ENCODE measurements at places on chromosomes 7 and 10.

GRCh38 chr10:72164617-72165016 is 51.2 kb upstream of the ANAPC16 start:
- no peak for DNase-seq

GRCh38 chr7:129435414-129435829 is 1.2 kb downstream of the STRIP2 start:
- DNase-seq, result no peak

DNA sequence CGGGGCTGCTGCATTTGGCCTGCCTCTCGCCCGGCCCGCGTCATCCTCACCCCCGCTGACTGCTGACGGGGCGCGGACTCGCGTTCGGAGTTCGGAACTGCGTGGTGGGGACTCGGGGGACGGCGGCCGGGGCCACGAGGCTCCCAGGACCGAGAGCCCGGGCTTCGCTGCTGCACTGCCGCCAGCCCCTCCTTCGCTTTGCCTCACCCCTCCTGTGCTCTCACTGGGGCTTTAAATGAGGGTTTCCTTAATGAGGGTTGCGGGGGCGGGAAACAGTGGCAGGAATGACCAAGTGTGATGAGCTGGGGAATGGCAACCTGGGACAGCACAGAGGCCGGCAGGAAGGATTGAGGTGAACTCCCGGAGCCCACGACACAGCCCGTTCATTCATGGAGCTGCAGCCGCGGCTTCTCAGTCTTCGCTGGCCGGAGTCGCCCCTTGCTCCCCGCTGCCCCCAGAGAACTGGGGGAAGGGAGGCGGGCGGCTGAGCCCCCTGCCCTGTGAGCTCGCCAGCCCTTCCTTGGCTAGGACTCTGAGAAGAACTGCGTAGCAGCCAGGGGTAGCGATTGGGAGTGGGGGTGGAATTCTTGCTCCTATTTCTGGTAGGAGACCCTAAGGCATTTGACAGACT is 1.5 kb upstream of the LRRC4 start:
- no peak for DNase-seq

GRCh38 chr10:131774681-131775085 is 126.1 kb upstream of the PPP2R2D start:
- DNase-seq, result no peak

GRCh38 chr10:15325243-15325943 is 45.7 kb downstream of the FAM171A1 start:
- no peak for DNase-seq

GRCh38 chr10:10794046-10794445 is 223.6 kb upstream of the CELF2 start:
- no peak for DNase-seq

DNA sequence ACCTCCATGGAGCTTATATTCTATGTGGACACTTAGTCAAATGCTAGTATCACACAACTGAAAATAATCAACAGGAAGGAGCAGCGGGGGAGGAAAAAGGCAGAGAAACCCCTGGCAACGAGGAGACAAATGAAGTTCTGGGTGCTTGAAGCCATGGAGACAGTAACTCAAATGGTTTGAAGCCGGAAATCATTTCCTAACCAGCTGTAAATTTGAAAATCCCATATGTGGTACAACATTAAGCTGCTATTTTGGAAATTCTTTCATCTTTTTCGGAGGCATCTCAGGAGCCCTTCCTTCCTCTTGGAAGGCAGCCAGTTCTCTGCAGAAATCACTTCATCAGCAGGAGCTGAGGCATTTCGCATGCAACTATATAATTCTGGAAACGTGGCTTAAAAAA is 91.4 kb downstream of the PPP1R3C start:
- DNase-seq, result no peak

DNA sequence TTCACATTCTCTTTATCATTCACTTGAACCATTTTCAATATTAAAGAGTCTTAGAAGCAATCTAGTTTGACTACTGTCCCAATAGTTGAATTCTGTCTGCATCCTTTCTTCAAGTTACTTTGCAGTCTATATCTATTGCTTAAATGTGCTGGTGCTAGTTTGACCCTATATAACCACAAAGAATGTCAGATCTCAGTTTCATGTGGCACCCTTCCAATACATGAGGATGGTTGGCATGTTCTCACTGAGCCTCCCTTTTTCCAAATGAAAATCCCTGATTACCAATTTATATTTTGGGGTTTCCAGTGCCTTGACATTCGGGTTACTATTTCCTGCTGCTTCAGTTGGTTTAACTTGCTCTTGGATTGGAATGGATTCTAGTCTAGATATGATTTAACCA is 292.7 kb downstream of the EXOC4 start:
- DNase-seq, result no peak

GRCh38 chr10:129646973-129647372 is 179.9 kb downstream of the MGMT start:
- no peak for DNase-seq

Data from HuH-7 (cell line).